ENCODE measurements at places on chromosomes 1 and 21.
A peak's percentile ranks its signal among the peaks of the same experiment; 100 is the strongest.

DNA sequence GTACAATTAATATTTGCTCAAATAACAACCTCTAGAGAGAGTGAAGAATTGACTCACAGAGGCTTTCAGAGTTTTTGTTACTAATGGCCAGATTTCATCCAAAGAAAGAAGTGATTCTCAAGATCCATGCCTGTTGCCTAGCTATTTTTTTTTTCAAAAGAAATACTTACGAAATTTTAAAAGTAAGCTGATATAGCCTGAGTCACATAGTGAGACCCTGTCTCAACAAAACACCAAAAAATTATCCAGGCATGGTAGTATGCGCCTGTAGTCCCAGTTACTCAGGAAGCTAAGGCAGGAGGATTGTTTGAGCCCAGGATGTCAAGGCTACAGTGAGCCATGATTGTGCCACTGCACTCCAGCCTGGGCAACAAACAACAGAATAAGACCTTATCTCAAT lies 14.6 kb downstream of the PALMD start:
- DNase-seq: no peak

DNA sequence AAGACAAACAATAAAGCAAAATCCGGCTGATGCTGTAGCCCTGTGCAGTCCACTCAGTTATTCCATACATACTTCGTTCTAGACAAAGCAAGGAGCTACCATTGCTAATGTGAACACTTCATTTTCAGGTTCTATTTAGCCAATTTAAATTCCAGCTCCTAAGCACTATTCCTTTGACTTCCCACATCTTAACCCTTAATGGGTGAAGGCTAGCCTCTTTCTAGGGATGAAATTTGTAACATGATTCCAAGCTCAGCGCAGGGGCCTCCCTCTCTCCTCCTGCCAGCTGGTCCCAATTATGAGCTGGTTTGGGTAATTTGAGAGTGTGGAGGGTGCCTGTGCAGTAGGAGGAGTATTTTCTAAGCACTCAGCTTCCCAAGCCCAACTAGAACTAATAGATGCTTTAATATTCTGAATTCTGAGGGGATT lies 53.9 kb upstream of the PTGFRN start:
- DNase-seq: peak; percentile 88

GRCh38 chr1:187409341-187409740 lies 580.6 kb downstream of the PLA2G4A start:
- DNase-seq: no peak

- no peak for DNase-seq
These were observed 8.3 kb downstream of the PCSK9 start for GRCh38 chr1:55047611-55048010.

- DNase-seq: no peak
These were observed 224.2 kb downstream of the SIPA1L2 start for GRCh38 chr1:232405781-232406180.

GRCh38 chr1:203629016-203629506 lies 2.4 kb downstream of the ATP2B4 start:
- no peak for DNase-seq

DNA sequence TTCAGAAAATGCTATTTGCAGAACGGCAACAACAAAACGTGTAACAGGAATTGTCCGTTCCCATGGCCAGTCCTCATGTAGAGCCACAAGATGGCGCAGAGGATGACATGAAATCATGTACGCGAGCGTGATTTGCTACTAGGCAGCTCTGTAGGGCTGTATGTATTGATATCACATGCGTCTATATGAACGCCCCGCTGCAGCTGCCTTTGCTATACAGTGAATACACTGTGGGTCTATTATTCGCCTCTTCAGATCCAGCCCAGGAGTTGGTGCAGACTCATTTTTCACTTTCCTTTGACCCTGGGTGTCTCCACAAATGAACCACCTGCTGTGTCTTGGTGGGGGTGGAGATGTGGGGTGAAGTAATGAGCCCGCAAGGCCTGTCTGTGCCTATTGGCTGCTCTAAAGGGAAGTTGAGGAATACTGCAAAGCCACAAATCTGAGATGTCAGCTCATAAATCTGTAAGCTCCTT lies 361.5 kb downstream of the KIF26B start:
- DNase-seq: no peak

DNA sequence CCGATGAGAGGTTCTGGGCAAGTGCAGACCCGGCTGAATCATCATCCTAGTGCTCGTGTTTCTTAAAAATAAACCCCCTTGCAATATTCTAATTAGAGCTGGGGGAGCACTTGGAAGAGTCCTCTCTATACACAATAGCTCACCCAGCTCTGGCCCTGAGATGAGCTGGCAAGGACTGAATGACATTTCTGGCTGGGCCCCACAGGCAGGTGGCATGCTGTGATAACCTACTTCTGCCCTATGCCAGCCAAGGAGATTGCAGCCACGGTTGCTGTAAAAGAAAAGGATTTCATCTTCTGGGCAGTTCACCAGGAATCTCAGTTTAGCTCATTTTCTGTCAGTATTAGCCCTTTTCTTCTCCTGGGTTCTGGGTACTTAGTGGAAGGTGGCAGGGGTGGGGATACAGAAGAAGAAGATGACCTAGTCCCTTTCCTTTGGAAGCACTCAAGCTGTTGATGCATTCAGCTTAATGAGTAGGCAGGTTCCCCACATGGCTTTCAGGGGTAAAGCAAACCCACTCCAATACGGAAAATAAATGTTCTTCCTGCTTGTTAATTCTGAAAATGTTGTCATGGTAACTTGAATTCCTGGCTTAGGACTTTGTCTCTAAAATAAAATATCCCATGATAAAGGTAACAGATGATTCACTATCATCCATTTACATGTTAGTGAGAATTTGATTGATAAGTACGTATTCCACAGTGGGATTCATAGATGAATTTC lies 32.2 kb downstream of the VASH2 start:
- no peak for DNase-seq

GRCh38 chr21:46078978-46079351 lies 18.9 kb upstream of the COL6A2 start:
- DNase-seq: no peak

- DNase-seq: no peak
These were observed 1.0 kb upstream of the CD84 start for GRCh38 chr1:160580221-160580812.

GRCh38 chr1:209328196-209328595 lies 255.3 kb upstream of the CAMK1G start:
- DNase-seq: no peak

GRCh38 chr1:24708938-24709337 lies 36.3 kb upstream of the CLIC4 start:
- no peak for DNase-seq

GRCh38 chr1:68307378-68307787 lies 75.1 kb upstream of the WLS start:
- no peak for DNase-seq

DNA sequence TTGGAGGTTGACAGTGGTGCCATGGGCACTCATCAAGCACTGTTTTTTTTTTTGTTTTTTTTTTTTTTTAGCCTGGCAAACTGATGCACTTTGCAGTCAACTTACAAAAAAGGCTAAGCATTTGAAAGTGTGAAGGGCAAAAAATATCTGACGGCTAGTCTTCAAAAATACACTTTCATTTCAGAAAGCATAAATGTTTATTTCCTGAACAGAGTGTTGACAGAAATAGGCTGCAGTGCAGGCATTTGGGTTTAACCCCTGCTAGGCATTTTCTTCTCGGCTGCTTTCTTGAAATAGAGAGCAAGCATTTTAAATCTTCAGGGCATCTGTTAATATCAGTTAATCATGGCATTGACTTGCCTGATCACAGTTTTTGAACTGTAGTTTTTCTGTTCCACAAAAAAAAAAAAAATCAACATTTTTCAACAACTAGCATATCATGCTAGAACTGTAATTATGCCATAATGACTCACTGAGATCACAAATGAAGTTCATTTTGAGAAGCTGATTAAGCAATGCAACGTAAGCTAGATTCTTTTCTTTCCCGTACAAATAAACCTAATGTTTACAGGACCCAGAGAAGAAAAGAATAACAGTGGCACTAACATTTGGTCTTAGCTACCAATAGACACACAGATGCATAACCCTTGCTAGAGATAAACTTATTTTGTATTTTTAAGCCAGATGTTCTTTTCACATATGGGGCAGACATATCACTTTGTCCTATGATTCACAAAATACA lies 100.4 kb upstream of the USH2A start:
- no peak for DNase-seq

DNA sequence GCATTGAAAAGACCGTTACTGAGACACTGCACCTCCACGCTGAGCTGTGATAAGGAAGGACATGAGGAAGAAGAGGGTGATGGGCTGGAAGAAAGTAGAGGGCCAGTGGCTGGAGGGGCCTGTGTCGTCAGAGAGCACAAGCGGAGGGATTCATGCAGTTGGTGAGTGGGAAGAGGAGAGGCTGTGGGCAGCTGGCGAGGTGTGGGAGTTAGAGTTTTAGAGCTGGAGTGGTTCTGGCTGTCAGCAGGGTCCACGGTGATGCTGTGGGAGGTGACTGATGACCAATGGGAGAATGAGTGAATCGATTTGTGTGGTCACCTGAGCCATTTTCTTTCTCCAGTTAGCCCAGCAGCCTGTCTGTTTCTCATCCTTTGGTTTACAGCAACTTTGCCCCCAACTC lies 66.2 kb upstream of the SLC2A1 start:
- no peak for DNase-seq

- DNase-seq: no peak
These were observed 216.6 kb downstream of the HHIPL2 start for GRCh38 chr1:222331340-222331739.

GRCh38 chr1:48228156-48228555 lies 5.6 kb downstream of the SLC5A9 start:
- DNase-seq: no peak

GRCh38 chr1:48548985-48549384 lies 77.0 kb upstream of the SPATA6 start:
- no peak for DNase-seq

- DNase-seq: no peak
These were observed at the start of gene TNNI3K for GRCh38 chr1:74235153-74235552. Gene TNNI3K, plus strand, starts transcription at chr1:74235387. Its CDS starts 65 bp downstream, at chr1:74235452.

DNA sequence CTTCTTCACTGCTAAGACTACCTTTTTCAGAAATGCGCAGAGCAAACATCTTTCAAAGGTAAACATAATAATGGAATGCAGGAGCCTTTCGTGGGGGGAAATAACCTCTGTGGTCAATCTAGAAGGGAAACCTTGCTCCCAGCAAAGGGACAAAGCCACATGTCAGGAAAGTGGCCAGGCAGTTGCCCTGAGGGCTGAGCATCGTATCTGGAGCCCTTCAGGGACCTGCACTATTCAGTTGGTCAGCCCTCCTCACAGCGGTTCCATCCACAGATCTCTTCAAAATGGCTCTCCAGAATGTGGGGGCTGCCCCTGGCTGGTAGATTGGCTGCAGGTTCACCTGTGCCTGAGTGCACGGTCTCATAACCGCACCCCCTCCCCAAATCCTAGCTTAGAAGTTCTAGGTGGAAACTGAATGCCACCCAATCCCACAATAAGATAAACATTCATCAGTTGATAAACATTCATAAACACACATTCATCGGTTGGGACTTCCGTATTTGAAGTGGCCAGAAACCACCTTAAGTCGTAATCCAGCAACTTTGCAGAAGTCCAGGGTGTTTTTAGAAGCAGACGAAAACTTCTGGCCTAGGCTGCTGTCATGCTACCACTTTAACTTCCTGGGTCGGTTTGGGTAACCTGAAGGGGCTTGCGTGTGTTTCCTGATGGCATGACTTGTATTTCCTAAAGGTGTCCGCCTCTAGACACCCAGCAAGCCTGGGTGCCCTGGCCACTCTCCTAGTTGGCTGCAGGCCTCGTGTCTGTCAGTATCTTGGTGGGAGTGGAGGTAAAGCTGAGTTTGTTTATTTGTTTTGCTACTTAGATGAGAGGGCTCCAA lies 50.5 kb downstream of the RASSF5 start:
- DNase-seq: no peak

DNA sequence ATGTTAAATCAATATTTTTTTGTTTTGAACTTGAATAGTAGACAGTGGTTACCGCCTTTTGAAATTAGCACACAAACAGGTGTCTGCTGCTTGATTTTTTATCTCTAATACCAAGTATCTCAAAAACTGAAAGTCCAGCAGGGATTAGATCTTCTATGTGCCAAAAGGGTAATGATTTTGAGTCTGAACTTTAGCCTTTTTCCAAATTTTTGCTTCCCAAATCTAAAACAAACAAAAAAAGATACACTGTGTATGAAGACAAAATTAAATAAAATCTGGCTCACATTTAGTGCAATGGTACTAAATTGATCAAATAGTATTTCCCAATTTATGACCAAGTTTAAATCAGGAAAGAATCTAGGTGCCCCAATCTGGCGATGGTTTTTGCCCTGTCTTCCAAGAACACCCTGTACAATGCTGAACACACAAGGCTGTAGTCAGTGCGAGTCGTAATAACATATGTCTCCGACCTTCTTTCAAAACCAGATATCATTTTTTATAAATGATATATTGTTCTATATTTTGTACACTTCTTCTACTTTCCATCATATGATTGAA lies 40.5 kb downstream of the PLPPR4 start:
- no peak for DNase-seq

All from HFF-Myc (cell line).